ENCODE measurements at places on chromosomes 7 and 10. TPM values are rescaled to one million over a fixed set of nuclear protein-coding genes. Genes with fewer than 3 reads are reported as not detected.

PKD2L1 gene
- total RNA-seq, result not detected

ZNF503 gene
- 2.2 TPM for total RNA-seq

ANXA8L1 gene
- total RNA-seq, result not detected

TFAM gene
- 28.8 TPM for total RNA-seq

EVX1 gene
- total RNA-seq, result not detected

DNA sequence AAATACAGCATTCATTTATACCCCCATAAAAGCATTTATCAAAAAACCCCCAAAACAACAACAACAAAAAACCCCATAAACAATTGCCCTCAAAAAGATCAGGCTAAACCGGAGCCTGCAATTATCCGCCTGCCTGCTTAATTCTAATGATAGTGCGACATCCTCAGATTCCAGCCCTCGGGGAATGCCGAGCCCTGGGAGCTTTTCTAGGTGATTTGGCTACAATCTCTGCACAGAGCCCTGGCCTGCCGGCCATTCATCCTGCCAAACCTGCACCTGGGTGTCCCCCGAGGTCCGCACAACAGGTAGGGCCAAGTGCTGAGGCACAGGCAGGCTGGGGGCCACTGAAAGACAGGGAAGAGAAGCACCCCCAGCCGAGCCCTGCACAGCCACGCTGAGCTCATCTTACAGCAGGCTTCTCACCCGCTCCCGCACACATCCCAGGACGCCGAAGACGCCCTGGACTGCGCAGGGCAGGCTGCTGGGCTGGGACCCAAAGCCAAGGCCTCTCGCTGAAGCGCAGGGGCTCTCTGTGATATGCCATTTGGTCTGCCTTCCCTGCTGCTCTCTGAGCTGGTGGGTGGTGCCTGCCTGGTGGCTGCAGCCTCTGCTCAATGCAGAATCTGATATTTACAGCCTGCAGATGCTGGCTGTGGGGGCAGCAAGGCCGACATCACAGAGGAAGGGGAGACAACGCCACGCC lies 57.5 kb downstream of the CAMK2B start:
- no peak for DNase-seq

GRCh38 chr7:44394112-44394447 lies 68.7 kb upstream of the CAMK2B start:
- DNase-seq, result no peak

DNA sequence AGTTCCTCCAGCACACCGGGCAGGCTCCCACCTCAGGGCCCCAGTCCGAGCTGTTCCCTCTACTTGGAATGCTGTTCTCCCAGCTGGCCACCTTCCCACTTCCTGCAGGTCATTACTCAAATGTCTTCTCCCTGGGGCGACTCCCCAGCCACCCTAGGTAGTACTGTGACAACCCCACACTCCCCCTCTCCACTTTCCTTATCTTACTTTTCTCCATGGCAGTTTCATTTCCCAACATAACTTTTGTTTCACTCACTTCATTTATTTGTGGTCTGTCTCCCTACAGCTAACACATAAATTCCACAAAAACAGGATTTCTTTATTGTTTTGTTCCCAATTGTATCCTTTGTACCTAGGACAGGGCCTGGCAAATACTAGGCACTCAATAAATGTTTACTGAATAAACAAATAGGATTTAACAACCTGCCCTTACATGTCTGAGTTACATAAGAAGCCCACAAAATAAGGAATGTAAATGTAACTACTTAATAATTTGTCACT lies 76.5 kb downstream of the JAZF1 start:
- DNase-seq, result peak; percentile 69

All from RPMI7951 (cell line).